ENCODE measurements at places on chromosomes 3 and 15.

GRCh38 chr3:131402391-131403039 lies 20.9 kb downstream of the NUDT16 start:
- DNase-seq = peak; percentile 48

DNA sequence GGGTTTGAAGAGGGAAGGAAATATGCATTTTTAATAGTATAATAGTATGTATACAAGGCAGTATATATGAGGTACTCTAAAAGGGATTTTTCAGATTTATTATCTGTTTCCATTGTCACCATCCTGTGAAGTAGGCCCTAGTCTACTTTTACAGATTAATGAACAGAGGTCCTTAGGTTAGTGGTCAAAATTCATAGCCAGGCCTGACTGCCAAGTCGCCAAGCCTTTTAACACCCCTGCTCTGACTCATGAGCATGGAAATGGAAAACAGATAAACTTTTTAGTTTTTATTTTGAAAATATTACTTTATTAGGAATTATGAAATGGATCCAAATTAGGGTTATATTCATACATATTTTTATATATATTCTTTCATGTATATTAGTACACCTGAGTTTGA lies 146.9 kb downstream of the BBX start:
- DNase-seq = no peak

- DNase-seq = no peak
These were observed 51.1 kb downstream of the ZIC4 start for GRCh38 chr3:147355084-147355752.

GRCh38 chr3:8723612-8724011 lies 10.0 kb upstream of the CAV3 start:
- DNase-seq = no peak

- no peak for DNase-seq
These were observed 122.9 kb downstream of the RORA start for GRCh38 chr15:61106044-61106834.

DNA sequence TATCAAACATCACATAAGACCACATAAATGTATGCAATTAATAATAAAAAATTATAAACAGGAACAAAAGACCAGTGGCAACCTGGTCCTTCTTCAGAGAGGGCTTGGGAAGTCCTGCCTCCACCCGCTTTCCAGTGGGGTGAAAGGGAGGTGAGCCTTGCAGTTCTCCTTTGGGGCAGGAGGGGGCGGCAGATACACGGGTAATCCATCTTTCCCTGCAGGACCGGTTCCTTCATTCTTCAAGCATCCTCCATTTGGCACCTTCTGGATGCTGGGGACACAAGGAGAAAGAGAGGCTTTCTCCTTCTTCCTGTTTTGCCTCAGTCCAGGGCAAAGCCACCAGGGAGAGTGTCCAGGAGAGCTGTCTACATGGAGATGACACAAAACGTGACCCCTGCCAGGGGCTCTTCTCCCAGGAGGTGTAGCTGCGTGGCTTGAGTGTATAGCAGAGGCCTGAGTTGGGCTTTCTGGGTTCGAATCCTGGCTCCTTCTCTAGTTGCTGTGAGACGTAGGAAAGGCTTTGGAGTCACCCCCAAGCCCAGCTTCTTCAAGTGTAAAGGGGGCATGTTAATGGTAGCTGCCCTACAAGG lies 23.2 kb downstream of the RPLP1 start:
- DNase-seq = peak; percentile 63

- DNase-seq = peak; percentile 98
These were observed 94.7 kb upstream of the TGFBR2 start for GRCh38 chr3:30511524-30512251.

- no peak for DNase-seq
These were observed 294.8 kb downstream of the MCTP2 start for GRCh38 chr15:94526071-94526689.
